ENCODE measurements at places on chromosomes 2 and 18.

GRCh38 chr2:170512266-170512665 lies 202.9 kb upstream of the SP5 start:
- no peak for DNase-seq

GRCh38 chr2:236008006-236008405 lies 160.2 kb downstream of the GBX2 start:
- DNase-seq: peak; percentile 25

- DNase-seq: no peak
Measured at GRCh38 chr2:42578621-42579020, 10.2 kb downstream of the MTA3 start.

DNA sequence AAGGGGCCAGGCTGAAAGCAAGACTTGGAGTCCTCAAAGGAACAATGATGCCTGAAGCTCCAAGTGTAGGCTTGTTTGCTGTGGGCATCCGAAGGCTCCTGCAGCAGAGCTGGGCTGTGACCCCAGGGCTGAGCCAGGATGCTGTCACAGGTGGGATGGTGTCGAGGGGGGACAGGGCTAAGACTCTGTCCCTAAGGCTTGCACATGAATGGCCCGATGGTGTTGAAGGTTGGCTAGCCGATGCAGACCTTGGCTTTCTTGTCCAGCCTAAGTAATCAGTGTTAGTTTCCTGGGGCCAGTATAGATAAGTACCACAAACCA lies 251.0 kb downstream of the NDUFA10 start:
- DNase-seq: no peak

DNA sequence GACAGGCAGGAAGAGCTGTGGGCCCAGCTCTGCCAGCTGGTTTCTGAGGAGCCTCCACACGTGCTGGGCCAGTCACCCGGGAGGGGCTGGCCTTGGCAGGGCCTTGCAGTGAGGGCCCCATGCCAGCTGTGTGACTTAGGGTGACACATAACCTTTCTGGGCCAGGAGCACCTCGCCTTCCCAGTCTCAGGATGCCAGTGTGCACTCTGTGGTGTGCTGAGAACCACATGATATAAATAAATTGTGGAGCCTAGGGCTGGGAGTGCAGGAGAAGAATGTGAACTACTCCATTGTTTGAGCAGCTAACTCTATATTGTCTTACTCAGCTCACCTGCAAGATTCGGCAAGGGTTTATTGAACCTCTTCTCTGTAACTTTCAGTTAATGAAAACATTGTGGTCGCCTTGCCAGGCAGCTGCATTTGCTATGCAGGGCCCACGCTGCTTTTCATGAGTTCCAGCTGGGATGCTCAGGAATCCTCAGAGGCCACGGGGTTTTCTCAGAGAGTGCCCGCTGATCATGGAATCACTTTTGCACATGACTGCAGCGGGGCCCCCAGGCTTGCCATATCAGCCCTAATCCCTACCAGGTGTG lies 222.3 kb downstream of the SH3RF3 start:
- peak; percentile 86 for DNase-seq

DNA sequence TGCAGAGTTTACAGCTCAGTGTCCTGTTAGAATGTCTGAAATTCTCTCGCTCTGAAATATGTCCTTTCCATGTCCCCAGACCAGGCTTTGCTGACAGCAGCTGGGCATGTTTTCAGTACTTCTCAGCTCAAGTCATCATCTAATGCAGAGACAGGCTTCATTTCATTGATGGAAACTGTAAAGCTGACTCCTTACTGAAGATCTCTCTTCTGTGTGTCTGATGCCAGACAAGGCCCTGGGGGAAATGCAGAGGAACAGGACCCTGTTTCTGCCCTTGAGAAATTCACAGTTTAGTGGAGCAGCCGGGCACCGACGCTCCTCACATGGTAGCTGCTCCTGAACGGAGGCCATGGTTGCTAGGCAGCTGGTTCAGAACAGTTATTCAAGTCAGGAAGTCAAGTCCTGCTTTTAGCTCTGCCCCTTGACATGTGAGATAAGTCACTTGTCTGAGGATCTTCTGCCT lies 24.6 kb upstream of the FZD7 start:
- DNase-seq: no peak

Measured in GM03348 (cell line).